ENCODE measurements at places on chromosomes 6 and 20. TPM values are rescaled to one million over a fixed set of nuclear protein-coding genes. Genes with fewer than 3 reads are reported as not detected.

MLN gene
- 2.1 TPM for polyA plus RNA-seq

GRCh38 chr6:14105547-14105946, 12.0 kb upstream of the CD83 start:
- DNase-seq: no peak

GRCh38 chr6:106106276-106107042, 20.3 kb downstream of the PRDM1 start:
- no peak for DNase-seq

DNA sequence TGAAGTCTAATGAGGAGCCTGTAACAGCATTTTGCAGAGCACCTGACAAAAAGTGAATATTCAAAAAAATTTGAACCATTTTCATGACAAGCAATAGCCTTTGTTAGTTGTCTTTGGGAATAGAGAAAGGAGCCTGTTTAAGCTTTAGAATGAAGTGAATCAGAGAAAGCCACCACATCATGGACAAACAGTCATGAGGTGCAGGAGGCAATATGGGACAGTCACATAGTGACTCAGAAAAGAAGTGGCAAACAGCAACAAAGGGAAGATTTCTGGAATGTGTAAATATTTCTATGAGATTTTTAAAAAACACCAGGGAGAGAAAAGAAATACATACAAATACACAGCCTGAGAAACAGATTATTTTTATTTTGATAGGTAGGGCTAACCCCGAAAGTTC, 6.6 kb downstream of the KLHL31 start:
- DNase-seq: no peak

DNA sequence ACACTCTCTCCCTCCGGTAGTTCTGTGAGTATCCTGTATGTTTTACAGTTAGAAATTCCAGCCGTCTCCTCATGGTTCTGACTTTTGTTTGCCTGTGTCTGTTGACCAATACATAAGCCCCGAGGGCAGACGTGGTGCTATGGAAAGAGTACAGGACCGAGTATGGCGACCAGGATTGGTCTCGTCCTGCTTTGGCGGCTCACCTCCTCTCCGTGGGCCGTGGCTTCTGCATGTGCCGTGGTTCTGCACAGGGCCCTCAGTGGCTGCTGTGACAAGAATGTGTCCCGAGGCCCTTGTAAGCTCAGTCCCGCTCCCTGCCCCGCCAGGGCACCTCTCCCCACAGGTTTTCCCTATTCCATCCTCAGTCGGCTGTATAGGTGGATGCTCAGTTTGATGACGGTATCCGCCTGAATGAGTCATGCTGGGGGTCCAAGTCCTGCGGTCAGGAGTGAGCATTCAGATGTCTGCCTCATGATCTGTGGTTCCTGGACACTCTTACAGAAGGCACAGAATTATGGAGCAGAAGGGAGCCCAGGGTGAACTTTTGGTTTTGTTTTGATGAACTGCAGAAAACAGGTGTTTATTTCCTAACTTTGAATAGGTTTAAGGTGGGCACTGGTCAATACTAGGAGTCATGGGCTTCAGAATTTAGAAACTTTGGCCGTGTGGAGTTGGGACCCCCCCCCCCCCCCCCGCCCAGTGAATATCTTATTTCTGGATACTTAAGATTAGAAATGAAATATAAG, 1.2 kb downstream of the ARFGAP1 start:
- no peak for DNase-seq

DNA sequence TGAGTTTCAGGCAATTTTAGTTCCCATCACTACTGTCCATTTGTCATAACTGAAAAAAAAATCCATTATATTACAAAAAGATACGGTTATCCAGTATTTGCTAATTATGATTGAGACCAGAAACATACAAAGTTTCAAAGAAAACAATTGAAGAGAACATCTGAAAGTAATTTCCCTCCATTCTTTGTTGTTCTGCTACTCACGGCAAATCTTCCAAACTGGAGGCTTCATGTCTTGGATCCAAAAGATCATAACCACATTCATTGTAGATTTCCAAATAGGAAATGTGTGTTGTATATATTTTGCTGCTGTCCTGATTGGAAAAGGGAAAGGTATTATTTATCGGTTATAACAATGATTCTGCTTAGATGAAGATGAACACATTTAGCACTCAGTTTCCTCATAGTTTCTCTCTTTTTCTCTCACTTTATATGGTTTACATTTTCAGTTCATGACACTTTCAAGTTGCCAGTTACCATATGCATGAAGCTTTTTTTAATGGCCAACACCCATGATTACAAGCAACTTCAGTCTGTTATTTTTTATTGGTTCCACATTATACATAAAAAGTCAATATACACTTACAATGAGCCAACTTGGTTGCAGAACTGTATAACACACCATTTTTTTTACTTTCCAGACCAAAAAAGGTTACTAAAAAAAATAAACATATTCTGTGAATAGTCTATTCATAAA, 90.4 kb downstream of the KIF6 start:
- DNase-seq: no peak

Measured in left kidney (tissue), 8 donors.